ENCODE measurements at places on chromosomes 7 and 10.

- no peak for DNase-seq
Measured at GRCh38 chr7:12815871-12816270, 128.4 kb downstream of the ARL4A start.

- DNase-seq: no peak
Measured at GRCh38 chr10:129396021-129396722, 70.9 kb upstream of the MGMT start.

GRCh38 chr10:132521466-132522102 is 16.0 kb upstream of the INPP5A start:
- DNase-seq: no peak

DNA sequence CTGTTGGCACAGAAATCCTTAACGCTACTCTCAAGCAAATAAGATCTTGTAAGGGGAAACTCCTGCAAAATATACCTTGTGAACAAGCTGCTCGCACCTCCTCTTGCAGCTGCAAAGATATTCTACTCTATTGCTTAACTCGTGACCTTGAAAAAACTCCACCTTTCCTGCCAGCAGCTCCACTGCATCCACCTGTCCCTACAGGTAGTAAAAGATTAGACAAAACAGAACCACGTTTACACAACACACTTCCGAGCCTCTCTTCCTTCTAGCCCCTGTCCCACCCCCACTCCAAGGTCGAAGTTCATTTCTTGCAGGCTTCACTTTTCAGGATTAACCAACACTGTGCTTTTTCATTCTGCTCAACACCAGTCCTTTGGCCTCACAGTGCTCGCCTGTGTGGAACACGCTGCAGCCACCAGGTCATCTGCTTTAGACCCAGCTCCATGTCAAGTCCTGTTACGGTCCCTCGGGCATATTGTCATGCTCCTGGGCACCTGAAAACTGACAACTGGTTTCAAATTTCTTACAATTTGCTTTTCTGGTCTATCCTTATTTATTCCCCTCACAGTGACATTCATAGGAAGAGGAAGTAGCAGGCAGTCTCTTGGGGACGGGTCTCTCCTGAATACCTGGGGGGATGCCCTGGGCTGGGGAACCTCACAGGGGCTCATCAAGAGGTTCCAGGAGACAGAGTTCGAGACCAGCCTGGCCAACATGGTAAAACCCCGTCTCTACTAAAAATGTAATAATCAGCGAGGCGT is 165.8 kb upstream of the KLF14 start:
- DNase-seq: no peak

DNA sequence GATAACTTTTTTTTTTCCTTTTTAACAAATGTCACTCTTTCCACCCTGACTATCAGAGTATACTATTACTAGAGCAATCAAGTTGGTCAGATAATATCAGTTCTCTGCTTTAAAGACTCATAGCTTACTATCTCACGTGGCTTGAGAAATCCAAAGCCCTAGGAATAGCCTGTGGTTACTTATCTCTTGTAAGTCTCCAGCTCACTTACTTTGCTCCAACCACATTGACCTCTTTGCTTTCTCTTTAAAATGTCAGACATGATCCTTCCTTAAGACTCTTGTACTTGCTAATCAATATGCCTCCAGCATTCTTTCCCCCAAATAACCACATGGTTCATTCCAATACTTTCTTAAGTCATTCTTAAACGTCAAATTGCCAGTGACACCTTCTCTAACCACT is 1292.2 kb downstream of the REEP3 start:
- no peak for DNase-seq

DNA sequence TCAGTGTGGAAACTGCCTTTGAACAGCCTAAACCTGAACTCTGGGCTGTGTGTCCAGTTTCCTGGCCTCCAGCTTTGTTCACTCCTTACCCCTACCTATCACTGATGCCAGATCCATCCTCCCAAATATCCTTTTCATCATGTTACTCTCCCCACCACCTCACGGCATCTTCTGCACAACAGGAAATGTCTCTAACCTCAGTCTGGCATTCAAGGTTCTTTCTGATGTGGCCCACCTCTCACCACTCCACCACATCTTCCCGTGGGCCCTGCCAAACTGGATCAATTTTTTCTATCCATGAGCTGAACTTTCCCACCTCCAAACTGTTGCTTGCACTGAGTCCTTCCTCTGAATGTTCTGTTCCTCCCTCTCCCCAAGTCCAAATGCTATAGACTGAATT is 35.8 kb upstream of the MAP3K8 start:
- DNase-seq: no peak

GRCh38 chr10:71835671-71836595 is 15.1 kb downstream of the PSAP start:
- DNase-seq: no peak

GRCh38 chr7:128740996-128741395 is 1.8 kb downstream of the CALU start:
- DNase-seq: no peak

DNA sequence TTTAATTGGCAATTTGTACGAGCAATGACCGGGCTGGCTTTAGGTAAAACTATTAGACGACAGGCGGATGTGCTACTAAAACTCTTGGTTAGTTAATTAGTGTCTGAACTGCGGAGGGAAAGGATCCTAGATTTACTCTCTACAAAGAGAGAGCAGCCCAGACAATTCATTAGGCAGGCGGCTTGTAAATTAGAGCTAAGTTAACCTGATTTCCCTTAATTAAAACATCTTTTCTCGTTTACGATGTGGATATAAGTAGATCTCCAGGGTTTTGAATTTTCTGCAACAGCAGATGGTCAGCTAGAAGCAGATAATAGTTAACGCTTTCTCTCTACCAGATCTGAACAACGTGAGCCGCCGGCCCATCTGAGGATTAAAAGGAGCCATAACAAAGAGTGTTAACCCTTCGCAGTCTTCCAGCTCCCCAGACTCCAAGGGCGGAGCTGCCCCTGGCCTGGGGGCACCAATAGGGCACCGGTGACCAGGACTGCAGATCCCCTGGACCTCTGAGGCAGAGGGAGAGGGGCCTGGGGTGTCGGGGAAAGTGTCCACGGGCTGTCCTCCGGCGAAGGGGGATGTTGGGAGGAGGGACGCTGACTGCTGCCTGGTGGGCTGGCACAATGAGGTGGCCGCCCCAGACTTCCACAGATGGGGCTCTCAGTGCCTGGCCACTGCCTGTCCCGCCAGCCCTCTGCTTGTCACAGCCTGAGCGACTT is 6.3 kb upstream of the UNCX start:
- no peak for DNase-seq

DNA sequence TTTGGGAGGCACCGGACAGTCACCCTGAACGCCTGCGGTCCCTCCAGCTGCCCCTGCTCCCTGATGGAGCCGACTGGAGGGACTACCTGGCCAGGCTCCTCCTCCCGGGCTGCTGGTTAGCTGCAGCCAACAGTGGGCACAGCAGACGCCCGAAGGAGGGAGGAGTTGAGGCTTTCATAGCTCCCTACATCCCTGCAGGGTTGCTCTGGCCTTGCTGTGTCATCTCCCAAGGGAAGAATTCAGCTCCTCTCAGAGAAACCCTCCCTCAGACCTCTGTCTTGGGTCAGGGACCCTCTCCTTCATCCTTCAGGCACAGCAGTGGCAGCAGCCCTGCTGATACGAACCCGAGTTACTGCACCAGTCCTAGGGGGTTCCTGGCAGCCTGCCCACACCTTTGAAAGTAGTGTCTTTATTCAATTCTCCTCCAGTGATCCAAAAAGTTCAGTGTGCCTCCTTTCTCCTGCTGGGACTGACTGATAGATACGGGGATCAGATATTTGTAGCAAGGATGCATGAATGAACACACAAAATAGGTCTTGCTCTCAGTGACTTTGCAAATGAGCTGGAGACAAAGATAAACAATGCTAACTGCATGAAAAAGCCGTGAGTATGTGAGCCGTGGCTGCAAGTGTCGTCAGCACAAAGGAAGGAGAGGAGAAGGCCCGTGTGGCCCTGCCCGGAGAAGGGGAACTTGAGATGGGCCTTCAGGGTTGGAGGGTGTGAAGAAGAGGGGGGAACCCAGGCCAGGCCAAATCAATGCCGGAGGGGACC is 136.6 kb downstream of the PRKAG2 start:
- no peak for DNase-seq

DNA sequence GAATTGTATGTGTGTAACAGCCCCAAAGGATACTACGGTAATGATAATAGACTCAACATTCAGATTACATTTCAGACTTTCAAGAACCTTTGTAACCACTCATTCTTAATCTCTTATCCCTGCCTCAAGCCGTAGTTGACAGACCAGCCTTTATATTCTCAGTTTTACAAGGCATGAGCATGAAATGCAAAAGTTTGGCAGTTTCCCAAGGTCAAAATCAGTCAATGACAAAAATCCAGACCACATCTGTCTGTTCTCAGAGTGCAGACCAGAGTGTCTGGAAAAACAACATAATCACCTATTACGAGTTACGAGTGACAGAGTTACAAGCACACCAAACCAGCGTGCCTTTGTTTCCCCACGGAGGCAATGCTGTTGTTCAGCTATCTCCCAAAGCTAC is 178.6 kb upstream of the LRGUK start:
- no peak for DNase-seq

DNA sequence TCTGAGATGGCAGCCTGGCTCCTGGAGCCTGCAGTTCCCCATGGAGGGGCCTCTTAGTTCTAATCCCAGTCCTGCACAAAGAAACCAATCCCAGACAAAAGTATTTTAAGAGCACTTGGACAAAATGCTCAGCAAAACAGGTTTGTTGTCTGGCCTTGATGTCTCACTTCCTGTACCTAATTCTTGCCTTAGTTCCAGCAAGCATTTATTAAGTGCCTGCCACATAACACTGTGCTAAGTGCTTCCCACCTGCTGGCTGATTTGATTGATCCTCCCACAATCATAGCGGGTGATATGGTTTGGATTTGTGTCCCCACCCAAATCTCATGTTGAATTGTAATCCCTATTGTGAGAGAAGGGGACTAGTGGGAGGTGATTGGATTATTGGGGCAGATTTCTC is 65.7 kb upstream of the HABP2 start:
- DNase-seq: no peak

- DNase-seq: no peak
Measured at GRCh38 chr7:80785276-80785675, 133.6 kb downstream of the SEMA3C start.

- DNase-seq: no peak
Measured at GRCh38 chr7:40057292-40057691, 77.1 kb downstream of the MPLKIP start.

DNA sequence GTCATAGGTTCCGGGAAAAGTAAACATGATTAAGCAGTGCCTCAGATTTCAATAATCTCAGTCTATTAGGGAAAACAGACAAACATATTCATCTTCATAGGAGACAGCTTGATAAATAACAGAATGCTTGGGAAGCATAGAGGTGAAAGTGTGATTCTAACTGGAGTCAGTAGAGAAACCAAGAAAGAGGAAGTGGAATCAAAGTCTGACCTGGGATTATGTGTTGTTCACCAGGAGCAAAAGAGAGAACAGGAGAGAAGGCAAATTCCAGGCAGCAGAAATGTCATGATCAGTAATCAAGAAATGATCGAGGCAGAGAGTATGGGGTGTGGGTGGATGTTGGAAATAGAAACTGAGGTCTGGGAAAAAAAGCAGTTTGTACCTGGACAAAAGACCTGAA is 43.7 kb downstream of the DGKB start:
- no peak for DNase-seq

GRCh38 chr7:157395206-157395605 is 58.4 kb downstream of the DNAJB6 start:
- no peak for DNase-seq

DNA sequence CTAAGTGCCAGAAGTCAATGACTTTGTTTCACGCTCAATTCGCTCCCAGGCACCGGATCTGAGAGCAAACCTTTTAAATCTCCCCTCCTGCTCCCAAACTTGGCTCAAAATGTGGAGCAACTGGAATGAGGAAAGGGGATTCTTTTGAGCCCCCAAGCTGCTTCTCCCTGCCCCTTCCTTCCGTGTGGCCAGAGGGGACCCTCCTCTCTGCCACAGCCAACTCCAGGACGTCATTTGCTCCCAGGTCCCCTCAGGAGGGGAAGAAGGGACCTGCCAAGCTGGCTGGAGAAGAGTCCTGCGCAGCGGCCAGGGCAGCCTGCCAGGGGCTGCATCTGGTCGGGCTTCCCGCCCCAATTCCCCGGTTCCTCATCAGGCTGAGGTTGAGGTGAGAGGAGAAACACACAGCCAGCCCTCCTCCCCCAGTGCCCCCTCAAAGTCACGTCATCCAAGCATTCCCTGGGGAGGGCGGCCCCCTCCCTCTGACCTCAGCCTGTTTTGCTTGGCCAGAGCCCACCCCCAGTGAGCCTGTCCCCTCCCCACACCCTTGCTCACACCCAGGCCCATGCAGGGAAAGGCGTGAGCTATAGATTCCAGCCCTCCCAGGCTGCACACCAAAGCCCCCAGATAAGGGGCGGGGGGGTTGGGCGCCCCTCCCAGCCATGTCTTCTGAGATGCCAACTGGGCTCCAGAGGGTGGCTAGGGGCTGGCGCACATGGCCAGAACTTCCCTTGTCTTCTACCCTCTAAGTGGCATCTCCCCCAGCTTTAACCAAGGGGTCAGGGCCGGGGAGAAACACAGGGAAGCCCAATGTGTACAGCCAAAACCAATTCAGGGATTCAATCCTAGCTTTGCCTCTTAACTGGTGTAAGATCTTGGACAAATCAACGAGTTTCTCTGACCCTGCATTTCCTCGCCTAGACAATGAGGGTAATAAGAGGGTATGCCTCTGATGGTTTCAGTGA is 35.0 kb downstream of the SH3PXD2A start:
- no peak for DNase-seq

DNA sequence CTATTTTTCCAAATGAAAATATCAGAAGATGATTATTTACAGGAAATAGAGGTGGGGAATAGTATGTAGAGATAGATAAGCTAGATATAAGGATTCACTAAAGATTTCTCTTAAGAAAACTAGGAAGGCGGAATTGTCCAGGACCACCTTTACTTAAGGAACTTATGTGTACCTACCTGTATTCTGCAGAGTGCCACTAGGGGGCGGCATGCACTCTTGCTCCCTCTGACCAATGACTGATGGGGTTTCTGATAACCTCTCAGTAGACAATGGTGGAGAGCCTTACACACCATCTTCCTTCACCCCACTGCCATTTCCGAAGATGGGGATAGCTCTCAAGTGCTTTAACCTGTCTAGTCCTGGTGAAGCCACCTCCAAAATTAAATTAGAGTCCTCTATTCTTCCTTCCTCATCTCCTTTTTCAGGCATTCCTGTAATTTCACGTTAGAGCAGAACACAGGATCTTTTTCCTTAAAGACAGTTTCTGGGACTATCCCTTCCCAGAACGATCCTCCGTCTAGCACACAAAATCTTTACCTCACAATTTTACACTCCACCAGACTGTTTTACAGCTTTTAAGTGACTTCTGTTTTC is 453.1 kb downstream of the SORCS1 start:
- no peak for DNase-seq

GRCh38 chr10:33129141-33129995 is 171.3 kb upstream of the ITGB1 start:
- no peak for DNase-seq

GRCh38 chr7:27102581-27103442 is at the start of gene HOXA2:
Gene HOXA2 (minus strand): TSS chr7:27102683. CDS start chr7:27102500, 183 bp downstream.
- no peak for DNase-seq
